ENCODE measurements at places on chromosomes 7 and 10. TPM values are rescaled to one million over a fixed set of nuclear protein-coding genes. Genes with fewer than 3 reads are reported as not detected.

GRCh38 chr7:134589491-134589941 lies 40.6 kb downstream of the AKR1B15 start:
- no peak overlapping the region for H3K4me3 ChIP-seq
- H3K27me3 ChIP-seq: no peaks in the 10 kb centered on the region
- no peak overlapping the region for H3K27ac ChIP-seq
- no peak for DNase-seq
- H3K36me3 ChIP-seq: no peaks in the 10 kb centered on the region
- H3K4me1 ChIP-seq: no peaks in the 10 kb centered on the region

DNA sequence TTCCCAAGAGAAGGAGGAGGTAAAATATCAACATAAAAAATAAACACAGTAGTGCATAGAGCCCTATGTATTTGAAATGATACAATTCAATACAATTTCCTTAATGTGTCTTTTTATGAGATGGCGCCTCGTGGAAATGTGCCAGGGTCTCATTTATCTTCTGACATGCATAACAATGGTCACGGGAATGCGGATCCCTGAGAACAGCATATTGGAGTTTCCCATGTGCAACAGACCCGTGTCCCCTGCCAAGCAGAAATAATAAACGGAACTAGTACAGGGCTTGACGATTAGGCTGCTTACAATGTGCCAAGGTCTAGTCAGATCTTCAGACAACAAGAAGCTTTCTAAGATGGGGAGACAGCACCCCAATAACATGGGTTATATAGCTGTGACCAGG lies 217.9 kb downstream of the ARHGAP21 start:
- H3K27me3 ChIP-seq: no peaks in the 10 kb centered on the region
- no peaks in the 10 kb centered on the region for H3K4me1 ChIP-seq
- H3K36me3 ChIP-seq: no peaks in the 10 kb centered on the region
- H3K4me3 ChIP-seq: no peak overlapping the region

DNA sequence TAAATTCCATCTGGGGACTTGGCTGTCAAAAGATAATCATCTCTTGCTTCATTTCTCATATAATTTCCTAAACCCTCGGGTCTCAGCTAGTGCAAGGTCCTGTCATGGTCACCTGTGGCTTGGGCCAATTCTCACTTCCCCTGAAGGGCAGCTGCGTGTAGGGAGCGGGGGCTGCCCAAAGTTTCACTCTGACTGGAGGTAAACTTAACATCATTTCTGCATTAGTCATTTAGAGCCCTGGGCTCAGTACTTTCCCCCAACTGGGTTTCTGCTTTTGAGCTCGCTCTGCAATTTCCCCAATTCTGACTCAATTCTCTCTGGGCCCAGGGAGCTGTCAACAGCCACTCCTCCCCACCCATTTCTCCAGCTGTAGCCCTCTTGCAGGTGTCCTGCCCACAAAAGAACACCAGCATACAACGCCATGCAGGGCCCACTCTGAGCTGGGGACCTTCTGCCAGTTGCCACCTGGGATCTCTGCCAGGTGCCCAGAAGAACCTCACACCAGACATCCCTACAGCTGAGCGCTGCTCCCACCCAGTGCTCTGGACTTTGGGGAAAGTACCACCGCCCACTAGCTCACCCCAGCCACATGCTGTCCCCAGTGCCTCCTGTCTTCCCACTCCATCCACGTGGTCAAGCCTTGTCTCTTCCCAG lies 37.9 kb downstream of the VOPP1 start:
- H3K36me3 ChIP-seq: no peaks in the 10 kb centered on the region
- no peak for DNase-seq
- H3K27ac ChIP-seq: no peak overlapping the region

Gene LEP
- not detected for total RNA-seq

Gene ABCC2
- 0.45 TPM for total RNA-seq

Gene AGMO
- 0.42 TPM for total RNA-seq

Gene HYAL4
- total RNA-seq: not detected

Gene GET4
- total RNA-seq: 79.1 TPM

DNA sequence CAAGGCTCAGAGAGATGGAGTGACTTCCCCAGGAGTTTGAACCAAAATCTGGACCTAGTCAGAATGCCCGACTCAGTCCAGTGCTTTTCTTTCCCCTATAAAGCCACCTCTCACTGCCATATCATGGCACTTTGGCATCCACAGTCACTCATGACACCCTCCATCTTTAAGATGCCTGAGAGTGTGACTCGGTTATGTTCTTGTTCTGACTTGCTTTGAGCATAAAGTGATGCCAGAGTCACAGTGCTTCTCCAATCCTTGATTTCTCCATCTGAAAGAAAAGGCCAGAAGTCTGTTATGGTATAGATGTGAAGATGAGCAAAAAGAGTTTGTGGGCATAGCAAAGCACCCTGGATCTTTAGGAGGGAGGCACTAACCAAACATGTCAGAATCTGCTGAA lies 538.1 kb downstream of the SORCS1 start:
- no peaks in the 10 kb centered on the region for H3K36me3 ChIP-seq
- no peak overlapping the region for H3K27ac ChIP-seq
- H3K27me3 ChIP-seq: no peaks in the 10 kb centered on the region
- H3K4me1 ChIP-seq: no peaks in the 10 kb centered on the region
- no peak for DNase-seq

- DNase-seq: no peak
- H3K27me3 ChIP-seq: no peaks in the 10 kb centered on the region
- no peak overlapping the region for H3K4me3 ChIP-seq
- H3K4me1 ChIP-seq: no peaks in the 10 kb centered on the region
Measured at GRCh38 chr7:150439967-150440366, 10.5 kb upstream of the GIMAP8 start.
